Muscle of leg (tissue), 16 donors: ENCODE measurements at places on chromosomes 16 and 17.

- DNase-seq = no peak
Measured at GRCh38 chr16:86288716-86289294, 221.5 kb upstream of the FOXF1 start.

GRCh38 chr17:47280072-47280811 lies 26.6 kb downstream of the ITGB3 start:
- no peak for DNase-seq

DNA sequence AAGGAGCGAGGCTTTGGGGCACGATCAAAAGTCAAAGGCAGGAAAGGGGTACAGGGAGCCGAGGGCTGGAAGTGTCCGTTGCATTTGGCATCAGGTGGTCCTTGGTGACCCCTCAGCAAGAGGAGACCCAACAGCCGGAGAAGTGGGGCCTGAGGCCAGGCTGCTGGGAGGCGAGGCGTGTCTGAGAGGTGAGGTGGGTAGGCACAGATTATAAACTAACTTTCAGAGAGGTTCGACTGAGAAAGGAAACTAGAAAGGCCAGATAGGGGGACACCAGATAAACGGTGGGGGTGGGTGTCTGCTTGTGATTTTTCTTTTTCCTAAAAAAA lies 3.6 kb downstream of the PECAM1 start:
- no peak for DNase-seq

GRCh38 chr17:79732804-79733691 lies 2.3 kb downstream of the ENPP7 start:
- DNase-seq = peak; percentile 68

DNA sequence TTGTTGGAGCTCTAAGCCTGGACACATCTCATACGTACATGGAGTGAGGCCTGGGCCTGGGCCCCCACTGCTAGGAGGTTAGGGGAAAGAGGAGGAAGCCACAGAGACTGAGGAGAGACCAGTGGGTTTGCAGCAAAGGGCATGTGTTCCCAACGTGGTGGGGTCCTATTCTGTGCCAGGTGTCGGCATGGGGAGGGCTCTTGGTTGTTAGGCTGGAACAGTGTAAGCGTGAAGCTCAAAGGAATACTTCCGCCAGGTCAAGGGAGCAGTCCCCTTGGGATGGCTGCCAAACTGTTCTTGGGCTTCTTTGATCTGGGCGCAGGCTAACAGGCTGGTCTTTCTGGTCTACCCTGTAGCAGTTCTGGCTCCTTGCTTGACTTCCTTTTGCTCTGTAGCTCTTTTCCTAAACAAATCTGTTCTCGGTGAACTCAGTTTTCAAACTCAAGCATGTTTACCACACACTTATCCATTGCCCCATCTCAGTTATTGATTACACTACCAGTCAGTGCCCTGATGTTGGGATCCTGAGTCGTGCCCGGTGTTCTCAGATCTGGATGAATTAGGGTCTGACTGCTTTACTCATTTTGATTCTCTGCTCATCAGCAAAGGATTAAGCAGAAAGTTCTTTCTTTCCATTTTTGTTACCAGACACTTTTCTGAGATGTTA lies 36.4 kb downstream of the GPT2 start:
- no peak for DNase-seq

- peak; percentile 32 for DNase-seq
Measured at GRCh38 chr16:22217890-22218730, 12.0 kb downstream of the EEF2K start.

GRCh38 chr16:3157229-3158025 lies 22.6 kb downstream of the ZNF213 start:
- peak; percentile 91 for DNase-seq

DNA sequence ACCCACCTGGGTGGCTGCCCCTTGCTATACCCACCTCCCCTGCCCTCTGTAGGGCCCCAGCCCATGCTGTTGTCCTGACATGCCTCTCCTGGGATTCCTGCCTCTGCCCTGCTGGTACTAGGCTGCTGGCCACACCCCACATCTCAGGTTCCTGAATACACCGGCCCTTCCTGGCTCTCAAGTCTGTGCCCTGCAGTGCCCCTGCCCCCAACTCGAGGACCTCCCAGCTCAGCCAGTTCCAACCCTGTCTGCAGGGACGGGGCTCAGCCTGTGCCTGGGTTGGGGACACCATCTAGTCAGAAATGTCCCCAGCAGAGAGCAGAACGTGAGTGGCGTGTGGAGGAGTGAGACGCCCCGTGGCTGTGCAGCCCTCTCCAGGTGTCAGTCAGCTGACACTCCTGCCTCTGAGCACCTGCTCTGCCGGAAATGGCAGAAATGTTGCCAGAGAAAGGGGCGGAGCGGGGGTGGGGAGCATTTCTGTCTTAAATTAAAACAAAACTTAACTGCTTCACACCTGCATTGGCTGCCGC lies 28.7 kb downstream of the ACSF3 start:
- DNase-seq = no peak

GRCh38 chr16:81945665-81946064 lies 65.6 kb downstream of the SDR42E1 start:
- DNase-seq = no peak

GRCh38 chr17:56679115-56679776 lies 85.7 kb downstream of the NOG start:
- DNase-seq = peak; percentile 70

- DNase-seq = no peak
Measured at GRCh38 chr16:79560923-79561322, 39.6 kb downstream of the MAF start.

DNA sequence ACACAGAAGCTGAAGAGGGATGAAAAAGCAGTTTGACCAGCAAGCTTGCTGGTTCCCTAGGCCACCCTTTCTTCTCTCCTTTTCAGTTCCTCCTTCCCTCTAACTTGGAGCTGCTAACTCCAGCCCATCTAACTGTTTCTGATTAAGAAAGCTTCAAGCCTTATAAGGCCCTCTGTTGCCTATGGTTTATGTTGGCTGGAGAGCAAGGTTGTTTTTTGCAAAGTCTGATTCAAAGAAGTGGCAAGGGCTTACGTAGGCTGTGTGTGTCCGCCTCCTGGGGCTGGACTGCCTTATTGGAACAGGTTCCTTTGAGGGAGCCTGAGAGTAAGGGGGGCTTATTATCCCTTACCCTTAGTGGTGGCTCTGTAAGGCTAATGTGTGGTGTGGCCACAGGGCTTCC lies 7.1 kb downstream of the AKAP1 start:
- DNase-seq = no peak

DNA sequence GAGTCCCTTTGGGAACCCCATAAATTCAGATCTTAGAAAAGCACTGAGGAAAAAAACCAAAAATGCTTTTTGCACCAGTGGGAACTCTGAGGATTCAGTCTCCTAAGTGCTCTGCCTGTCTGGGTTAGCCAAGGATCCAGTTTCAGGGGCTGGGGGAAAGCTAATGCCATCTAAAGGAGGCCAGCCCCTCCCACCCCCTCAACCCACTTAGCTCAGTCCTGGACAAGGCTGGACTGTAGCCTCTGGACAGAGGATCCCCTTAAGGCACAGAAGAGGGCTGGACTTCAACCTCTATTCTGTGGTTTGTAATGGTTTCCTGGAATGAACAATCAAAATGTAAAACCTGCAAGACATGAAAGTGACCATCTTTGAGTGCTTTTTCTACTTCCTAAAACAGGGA lies 356.1 kb upstream of the ZFHX3 start:
- DNase-seq = no peak

GRCh38 chr16:12197812-12198211 lies 221.3 kb downstream of the SNX29 start:
- DNase-seq = no peak

GRCh38 chr17:15012351-15012980 lies 252.7 kb downstream of the PMP22 start:
- peak; percentile 92 for DNase-seq

DNA sequence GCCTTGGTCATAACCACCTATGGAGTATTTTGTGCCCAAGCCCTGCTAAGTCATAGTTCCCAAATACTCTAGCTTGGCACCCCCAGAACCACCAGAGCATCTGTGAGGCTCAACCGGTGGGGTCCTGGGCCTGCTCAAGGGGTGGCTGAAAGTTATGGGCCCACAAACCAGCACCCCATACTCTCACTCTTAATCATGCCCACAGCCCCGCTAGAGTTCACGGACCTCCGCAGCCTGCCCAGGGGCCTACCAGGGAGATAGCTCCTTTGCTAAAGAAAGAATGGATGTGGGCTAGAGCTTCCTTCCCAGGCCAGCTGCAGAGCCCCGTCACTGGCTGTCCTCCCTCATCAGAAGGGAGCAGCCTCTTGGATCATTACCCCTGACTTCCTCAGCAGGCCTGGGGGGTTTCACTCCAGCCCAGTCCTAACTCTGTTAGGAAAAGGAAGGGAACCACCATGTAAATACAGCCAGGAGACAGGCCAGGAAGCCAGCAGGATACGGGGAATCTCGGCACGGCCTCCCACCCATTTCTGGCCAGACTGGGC lies 1.4 kb downstream of the GIT1 start:
- DNase-seq = no peak

- DNase-seq = peak; percentile 40
Measured at GRCh38 chr17:57455063-57455914, 199.0 kb downstream of the MSI2 start.
